ENCODE measurements at places on chromosomes 3 and 15.

- no peak for DNase-seq
Measured at GRCh38 chr3:140469491-140469890, 208.4 kb upstream of the TRIM42 start.

GRCh38 chr3:71724584-71725270 lies 475 bp downstream of the EIF4E3 start:
- DNase-seq: no peak

DNA sequence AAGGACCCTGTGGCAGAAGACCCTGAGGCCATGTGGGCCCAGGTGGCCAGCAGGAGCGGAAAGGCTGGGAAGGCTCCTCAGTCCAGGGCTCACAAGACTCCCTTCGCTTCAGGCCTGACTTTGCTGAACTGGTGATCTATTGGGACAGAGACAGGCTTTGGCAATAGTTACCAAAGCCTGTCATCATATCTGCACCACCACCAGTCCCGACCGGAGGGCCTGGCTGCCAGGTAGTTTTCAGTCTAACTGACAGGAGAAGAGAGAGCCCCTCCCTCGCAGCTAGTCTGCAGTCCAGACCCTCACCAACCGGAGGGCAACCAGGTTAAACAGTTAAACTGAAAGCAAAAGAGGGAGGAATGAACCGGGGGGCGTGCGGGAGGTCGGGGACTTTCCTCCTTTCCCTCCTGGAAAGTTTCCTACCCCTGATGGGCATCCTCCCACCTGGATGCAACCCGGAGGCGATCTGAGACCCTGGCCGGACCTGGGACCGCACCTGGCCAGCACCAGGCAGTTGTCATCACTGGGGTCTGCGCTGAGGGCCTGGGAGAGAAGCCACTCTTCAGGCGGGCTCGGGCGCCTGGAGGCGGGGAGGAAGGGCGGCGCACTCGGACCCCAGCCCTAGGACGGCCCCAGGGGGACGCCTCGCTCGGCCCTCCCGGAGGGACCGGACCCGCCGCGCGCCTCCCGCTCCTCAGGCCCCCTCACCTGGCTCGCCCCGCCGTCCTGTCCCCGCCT lies 435 bp downstream of the RAB27A start:
- DNase-seq: no peak

DNA sequence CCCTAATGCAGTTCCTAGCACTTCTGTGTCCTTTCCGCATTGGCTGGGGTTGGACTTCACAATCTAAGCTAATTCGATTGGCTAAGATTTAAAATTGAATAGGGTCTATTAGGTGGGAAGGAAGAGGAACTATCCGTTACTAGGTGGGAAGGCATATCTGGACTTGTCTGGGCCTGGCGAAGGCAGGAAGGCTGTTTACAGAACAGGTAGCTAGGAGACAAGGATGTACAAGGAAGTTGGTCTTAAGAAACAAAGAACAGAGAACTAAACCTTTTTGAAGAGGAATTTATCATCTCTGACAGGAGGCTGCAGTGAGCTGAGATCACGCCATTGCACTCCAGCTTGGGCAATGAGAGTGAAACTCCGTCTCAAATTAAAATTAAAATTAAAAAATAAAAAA lies 17.3 kb upstream of the ATG7 start:
- DNase-seq: no peak

- no peak for DNase-seq
Measured at GRCh38 chr3:37858742-37859141, 2.9 kb upstream of the CTDSPL start.

DNA sequence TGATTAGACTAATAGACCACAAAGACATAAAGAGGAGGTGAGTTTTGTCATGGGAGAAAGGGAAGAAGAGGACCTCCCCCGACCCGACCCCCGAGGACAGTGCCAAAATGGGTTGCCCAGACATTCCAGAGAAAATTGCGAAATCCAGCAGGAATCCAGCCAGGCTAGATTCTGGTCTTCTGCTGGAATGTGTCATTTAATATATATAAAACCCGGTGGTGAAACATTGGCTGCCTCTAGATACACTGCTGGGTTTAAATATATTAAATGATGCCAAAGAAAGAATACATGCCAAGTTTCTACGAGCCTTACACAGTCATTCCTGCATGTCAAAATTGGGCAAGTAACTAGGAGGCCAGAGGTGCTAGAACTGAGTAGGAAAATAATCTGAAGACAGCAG lies 45.3 kb upstream of the SPESP1 start:
- DNase-seq: peak; percentile 63

DNA sequence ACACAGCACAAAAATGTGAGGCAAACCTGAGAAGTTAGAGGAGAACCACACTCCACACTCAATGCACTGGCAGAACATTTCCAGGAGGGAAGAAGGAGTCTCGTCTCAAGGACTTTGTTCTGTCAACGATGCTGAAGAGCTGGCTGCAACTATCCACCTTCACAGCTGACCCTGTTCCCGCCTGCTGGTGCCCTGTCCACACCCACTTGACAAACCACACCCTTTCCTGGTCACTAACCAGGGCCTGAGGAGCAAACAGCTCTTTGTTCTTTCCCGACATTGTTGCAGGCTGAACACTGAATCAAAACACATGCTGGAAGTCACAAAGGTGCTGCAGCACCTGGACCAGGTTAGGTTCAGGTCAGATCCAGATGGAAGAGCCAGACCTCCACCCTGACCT lies 92.6 kb upstream of the ARRDC4 start:
- no peak for DNase-seq

GRCh38 chr15:59360896-59361295 lies 11.8 kb downstream of the MYO1E start:
- DNase-seq: no peak

DNA sequence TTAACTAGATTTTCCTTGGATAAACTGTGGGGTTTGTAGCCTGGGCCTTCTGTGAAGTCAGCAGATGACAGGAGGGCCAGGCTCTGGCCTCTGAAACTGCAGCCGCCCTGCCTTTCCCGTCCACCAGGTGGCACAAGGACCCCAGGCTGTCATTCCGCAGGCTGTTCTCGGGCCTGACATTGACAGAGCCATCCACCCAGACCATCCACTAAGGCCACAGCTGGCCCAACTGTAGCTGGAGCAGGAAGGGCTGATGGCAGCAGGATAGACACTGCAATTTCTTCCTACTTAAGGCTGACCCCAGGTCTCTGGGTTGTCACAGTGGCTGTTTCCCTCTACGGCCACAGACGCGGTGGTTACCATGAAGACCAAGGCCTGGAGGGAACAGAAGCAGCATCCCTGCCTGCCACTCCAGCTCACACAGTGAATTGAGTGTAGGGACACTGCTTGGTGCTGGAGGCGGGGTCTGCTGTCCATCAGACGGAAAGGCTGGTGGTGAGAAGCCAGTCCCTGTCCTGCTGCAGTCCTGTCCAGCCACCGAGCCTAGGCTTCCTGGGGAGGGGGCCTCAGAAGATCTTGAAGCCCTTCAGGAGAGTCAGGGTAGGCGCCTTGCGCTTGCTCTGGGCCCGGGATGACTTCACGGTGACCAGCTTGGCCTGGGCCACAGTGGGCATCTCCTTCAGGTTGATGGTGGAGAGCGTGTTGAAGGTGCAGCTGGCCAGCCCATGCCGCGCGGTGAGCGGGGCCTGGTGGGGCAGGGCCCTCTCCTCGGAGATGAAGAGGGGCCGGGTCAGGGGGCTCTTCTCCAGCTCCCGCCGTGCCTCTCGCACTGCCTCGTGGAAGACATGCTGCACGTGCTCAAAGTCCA lies 9.4 kb downstream of the SLC51B start:
- DNase-seq: peak; percentile 23

DNA sequence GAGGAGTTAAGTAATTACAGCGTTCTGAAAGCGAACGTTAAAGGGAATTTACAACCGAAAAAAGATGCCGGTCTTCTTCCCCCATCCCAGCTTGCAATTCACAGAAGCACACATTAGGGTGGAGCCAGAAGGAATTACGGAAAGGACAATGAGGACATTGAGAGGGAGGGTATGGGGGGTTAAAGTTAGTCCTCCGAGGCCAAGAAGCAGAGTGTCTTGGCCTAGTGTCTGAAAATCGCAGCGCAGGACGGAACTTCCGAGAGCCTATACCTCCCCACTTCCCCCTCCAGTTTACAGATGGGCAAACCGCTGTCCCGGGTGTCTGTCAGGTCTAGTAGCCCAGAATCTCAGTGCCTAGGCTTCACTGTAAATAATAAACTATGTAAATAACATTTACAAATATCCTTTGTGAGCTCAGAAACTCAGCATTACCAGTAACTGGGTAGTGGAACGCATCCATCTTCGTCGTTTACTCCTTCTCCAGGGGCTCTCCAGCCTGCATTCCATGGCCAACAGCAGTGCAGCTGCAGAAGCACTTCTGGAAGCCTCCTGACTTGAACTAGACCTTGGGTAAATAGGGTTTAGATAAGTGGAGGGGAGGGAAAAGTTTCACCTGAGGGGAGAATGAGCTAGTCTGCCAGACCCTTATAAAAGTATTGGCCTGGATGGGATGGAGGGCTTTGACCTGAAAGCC lies 922 bp downstream of the ADPRH start:
- DNase-seq: no peak

GRCh38 chr3:138686771-138687221 lies 78.2 kb downstream of the FAIM start:
- peak; percentile 61 for DNase-seq

- no peak for DNase-seq
Measured at GRCh38 chr3:152472672-152472954, 203.9 kb downstream of the MBNL1 start.

- DNase-seq: no peak
Measured at GRCh38 chr3:134665243-134665642, 14.4 kb upstream of the KY start.

DNA sequence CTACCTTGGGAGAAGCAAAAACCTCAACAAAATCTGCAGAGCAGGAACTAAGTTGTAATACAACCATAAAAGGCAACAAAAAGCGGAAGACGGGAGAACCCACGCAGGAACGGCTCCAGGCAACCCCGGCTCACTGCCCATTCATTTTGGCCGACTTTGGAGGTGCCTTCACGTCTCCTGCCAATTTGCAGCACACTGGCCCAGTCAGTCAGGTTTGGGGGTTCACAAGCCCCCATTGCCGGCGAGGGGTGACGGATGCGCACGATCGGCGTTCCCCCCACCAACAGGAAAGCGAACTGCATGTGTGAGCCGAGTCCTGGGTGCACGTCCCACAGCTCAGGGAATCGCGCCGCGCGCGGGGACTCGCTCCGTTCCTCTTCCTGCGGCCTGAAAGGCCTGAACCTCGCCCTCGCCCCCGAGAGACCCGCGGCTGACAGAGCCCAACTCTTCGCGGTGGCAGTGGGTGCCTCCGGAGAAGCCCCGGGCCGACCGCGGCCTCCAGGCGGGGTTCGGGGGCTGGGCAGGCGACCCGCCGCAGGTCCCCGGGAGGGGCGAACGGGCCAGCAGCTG lies 463 bp downstream of the TERC start:
- DNase-seq: no peak

DNA sequence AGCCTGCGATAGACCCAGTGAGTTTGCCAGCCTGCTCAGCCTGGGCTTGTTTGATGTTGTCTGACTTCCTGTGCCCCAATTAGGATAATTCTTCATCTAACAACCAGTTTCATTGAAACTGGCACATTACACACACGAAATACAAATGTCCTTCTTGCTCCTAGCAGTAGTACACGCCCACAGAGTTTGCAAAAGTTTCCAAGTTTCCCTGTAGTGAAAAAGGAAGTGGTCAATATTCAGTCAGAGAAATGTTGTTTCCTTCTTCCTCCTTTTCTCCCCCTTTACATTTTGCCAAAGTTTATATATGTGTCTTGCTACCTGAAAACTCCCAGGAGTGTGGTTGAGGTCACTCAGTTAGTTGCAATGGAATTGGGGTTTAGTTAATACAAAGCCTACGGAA lies 58.4 kb upstream of the LRTM1 start:
- no peak for DNase-seq
